ENCODE measurements at places on chromosomes 1 and 21.

DNA sequence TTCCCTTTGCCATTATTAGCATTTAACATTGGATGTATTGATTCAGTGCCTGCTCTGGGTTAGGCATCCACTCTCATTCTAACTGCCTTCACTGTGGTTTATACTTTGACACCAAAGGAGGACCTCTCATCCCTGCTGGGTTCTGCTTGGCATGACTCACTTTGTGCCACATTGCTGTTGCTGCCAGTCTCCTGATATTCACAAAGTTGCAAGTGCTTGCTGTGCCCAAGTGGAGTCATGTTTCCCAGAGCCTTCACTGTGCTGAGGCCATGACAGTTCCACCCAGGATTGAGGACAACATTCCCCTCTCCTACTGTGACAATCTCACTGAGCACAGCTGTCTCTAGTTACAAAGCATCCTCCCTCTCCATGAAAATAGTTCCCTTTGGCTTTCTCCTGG is 519.9 kb upstream of the USP24 start:
- DNase-seq = no peak

DNA sequence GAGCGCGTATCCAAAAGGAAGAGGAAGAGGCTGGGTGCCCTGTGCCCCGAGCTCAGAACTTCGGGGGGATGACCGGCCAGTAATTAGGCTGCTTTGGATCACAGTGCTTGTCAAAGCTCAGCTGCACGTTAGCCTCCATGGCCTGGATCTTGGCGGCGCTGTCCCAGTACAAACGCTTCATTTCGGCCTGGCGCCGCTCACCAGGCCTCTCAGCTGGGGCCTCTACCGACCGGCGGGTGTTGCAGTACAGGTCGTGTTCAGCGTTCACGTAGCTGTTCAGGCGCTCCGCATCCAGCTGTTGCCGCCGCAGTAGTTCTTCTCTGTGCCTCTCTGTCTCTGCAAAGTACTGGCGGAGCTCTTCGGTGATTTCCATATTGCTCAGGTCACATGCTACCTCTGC is 1.4 kb upstream of the ZNF326 start:
- no peak for DNase-seq

- no peak for DNase-seq
Measured at GRCh38 chr1:174964972-174965361, 34.8 kb upstream of the CACYBP start.

DNA sequence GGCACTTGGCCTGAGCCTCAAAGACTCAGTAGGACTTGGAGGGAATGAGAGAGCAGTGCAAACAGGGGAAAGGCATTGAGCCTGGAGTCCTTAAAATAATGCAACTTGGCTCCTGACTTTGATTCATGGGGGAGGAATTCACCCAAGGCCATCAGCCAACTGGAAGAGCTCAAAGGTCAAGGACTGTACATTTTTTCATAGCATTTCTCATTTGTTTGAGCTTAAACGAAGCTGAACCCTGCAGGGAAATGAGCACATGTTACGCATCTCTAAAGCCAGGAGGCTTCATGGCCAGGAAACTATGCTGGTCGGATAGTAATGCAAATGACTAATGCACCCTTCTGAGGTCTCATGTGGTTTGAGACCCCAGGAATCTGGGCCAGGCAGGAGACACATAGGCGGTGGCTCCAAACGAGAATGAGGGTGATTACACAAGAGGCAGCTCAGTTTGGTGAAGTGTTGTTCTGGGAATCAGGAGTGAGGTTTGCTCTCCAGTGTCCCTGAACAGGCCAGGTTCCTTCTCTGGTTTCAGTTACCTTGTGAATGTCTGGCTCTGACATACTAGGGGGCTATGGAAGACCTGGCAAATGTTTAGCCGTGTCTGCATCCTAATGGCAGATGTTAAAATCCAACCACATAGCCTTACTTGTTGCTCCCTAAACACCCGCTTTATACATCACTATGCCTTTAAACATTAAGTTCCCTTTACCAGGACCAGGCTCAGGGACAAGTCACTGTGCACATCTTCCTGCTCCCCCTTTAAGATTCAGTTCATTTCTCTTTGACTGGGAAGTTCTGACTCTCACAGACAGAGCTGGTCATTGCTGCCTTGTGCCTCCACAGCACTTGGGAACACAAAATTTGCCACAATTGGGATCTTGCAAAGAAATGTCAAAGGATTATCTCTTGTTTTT is 503.9 kb upstream of the USP24 start:
- no peak for DNase-seq

- no peak for DNase-seq
Measured at GRCh38 chr1:12601700-12602658, 16.0 kb downstream of the DHRS3 start.

DNA sequence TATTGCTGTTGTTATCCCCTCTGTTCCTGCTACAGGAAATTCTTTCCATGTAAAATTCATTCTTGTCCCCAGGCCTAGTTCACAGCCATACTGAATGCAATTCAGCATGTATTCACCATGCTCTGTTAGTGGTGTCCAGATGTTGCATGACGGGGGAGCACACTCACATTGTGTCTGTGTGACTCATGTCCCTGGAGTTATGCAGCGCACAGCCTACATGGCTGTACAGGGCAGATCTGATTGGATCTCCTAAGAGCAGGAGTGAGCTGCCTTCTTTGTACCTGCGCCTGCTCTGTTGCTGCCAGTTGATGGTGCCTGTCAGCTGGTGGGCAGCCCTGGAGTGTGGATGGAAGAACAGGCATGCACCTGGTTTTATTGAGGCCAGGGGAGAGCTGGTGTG is 17.6 kb downstream of the HTR6 start:
- peak; percentile 90 for DNase-seq

- no peak for DNase-seq
Measured at GRCh38 chr1:44499306-44499705, 94.3 kb downstream of the RNF220 start.

GRCh38 chr1:22788254-22788661 is 77.6 kb downstream of the EPHB2 start:
- DNase-seq = no peak

DNA sequence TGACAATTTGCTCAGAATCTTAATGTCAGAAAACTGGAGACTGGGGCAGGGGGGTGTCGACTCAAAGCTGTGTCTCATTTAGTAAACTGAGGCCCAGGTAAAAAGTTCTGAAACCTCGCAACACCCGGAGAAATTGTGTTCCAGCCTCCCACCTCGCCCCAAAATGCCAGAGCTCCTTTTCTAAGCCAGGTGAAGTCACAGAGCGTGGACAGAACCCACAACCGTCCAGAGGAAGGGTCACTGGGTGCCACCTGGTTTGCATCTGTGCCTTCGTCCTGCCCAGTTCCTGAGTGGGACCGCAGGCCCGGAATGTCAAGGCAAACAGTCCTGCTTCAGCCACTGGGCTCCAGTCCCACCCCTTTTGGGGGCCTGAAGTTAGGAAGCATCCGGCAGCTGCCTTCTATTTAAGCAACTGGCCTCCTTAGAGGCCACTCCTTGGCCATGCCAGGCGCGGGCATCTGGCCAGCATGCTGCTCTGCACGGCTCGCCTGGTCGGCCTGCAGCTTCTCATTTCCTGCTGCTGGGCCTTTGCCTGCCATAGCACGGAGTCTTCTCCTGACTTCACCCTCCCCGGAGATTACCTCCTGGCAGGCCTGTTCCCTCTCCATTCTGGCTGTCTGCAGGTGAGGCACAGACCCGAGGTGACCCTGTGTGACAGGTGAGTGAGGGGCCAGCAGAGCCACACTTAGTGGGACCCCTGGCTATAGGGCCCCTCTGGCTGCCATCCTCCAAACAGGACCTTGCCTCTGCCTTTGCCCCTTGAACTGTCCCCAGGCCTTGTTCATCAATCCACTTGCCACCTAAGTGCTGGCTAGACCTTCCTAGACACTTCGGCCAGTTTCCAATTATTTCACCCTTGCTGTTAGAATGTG is at the start of gene TAS1R1:
TAS1R1 (plus strand) TSS at position 401 of the 872 bp plus-strand sequence; CDS start at position 468, 67 bp downstream.
- DNase-seq = peak; percentile 47

- no peak for DNase-seq
Measured at GRCh38 chr1:35506960-35507912, 50.0 kb downstream of the KIAA0319L start.

DNA sequence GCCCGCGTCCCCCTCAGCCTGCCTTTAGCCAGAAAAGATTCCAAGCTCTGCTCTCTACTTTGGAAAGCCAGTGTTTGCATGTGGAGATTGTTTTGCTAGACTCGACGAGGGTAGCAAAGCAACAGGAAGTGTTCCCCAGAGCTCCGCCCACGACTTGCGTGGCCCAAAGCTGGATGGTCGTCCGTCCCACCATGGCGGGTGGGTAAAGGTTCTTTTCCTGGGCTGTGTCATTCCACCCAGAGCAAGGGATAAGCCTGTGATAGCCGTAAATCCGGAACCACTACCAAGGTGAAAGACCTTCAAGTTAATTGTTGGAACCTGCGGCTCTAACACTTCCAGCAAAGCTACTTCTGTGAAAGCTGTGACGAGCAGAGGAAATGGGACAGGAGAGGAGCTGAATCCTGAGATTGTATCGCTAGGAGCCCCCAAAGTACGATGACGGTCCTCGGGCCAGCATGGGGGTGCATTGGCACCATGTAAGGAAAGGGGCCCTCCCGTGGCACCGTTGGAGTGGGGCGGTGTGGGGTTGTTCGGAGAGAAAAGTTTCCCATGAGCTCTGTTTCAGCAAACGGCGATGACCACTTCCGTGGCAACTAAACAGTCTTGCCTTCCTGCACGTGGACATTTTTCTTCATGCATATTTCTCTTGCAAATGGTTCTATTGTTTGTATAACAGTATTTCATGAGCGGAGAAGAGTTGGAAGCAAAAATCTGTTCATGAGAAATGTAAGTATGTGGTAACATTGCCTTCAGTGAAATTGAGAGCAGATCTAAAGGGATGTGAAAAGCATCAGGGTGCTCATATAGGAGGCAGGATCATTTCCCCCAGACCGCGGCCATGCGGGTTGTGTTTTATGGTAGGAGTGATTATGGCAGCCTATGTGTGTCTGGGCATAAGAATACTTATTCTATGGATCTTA is 8.4 kb downstream of the MX2 start:
- no peak for DNase-seq

DNA sequence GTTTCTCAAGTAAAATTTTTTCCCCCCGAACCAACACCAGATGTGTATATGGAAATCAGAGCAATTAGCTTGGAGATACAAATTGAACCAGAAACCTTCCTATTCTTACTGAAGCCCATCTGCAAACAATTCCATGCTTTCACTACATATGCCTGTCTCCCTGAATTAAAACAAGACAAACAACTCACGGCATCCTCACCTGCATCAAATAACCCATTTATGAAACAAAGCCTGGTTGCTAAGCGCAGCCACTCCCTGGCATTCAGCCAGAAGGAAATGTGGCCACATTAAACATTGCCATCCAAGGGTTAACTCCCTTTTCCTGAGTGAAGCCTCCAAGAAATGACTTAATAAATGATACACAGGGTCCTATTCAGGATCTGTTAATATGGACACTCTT is 55.3 kb downstream of the APP start:
- no peak for DNase-seq

DNA sequence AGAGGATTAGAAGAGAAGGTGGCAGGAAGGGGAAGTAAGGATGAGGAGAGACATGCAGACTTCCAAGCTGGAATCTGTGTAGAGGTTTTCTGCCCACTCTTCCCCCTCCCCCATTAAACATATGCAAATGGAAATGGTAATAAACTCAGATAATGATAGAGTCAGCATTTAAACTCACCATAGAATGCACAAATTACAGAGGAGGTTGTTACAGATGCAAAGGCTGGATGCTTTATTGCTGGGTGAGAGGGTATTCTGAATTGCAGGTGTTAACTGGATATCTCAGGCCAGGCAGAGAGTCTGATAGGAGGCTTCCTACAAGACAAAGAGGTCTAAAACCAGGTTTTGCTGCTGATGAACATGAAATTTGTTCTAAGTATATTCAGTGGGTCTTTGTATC is 372.5 kb downstream of the SEC16B start:
- DNase-seq = no peak

DNA sequence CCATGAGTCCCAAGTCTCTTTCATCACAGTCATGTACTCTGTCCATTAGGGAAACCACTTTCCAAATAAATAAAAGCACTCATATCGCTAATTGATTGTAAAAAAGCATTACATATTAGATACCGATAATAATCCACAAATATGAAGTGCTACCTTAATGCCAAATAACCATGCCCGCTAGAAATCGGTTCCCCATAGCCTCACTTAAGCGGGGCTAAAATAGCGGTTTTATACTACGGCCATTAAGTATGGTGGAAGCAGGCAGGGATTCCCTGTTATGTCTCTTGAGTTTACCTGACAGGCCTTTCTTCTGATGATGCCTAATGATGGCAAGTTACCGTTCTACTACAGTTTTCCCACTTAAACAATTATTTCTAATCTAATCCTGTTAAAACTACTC is 3.9 kb downstream of the ELK4 start:
- DNase-seq = no peak

GRCh38 chr1:89525169-89525855 is 683 bp downstream of the LRRC8B start:
- peak; percentile 78 for DNase-seq

- DNase-seq = no peak
Measured at GRCh38 chr1:111852261-111852721, 96.6 kb downstream of the DDX20 start.

GRCh38 chr1:59007820-59008598 is 224.2 kb upstream of the JUN start:
- DNase-seq = no peak

- no peak for DNase-seq
Measured at GRCh38 chr1:213570487-213570886, 417.3 kb upstream of the PROX1 start.

DNA sequence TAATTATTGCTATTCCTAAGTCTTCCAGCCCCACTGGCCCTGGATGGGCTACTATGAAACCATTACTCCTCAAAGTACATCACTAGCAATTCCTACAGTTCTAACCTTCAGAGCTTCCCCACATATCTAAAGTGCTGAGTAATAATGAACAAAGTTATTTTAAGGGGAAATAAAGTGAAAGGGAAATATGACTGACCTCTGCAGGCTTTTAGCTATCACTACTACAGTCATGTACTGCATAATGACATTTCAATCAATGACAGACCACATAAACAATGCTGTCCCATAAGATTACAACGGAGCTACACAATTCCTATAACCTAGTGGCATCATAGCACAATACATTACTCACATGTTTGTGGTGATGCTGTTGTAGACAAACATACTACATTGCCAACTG is 32.5 kb upstream of the ASPM start:
- DNase-seq = no peak

DNA sequence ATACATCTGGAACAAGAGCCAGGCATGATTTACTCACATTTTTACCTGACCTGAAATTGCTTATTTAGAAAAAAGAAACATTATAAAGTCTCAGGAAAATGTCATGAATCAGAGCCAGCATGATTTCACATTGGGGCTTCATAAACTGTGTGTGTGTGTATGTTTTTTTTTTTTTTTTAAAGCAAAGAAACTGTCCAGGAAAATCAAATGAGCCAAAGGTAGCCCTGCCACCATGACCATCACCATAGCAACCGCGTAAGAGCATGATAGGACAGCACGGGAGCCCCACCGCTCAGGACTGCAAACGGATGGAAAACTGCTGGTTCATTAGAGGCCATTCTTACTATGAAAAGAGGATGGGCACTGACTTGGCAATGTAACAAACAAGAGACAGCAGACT is 139.2 kb downstream of the NTMT2 start:
- DNase-seq = no peak

- DNase-seq = no peak
Measured at GRCh38 chr1:153805042-153805745, 30.0 kb downstream of the SLC27A3 start.

- no peak for DNase-seq
Measured at GRCh38 chr1:175237389-175237788, 44.8 kb upstream of the KIAA0040 start.

GRCh38 chr1:31505911-31506497 is 70.3 kb upstream of the TINAGL1 start:
- no peak for DNase-seq
